CD8-positive, alpha-beta memory T cell (primary cell): ENCODE measurements at places on chromosomes 1 and 21. TPM values are rescaled to one million over a fixed set of nuclear protein-coding genes. Genes with fewer than 3 reads are reported as not detected.
A peak's percentile ranks its signal among the peaks of the same experiment; 100 is the strongest.

DNA sequence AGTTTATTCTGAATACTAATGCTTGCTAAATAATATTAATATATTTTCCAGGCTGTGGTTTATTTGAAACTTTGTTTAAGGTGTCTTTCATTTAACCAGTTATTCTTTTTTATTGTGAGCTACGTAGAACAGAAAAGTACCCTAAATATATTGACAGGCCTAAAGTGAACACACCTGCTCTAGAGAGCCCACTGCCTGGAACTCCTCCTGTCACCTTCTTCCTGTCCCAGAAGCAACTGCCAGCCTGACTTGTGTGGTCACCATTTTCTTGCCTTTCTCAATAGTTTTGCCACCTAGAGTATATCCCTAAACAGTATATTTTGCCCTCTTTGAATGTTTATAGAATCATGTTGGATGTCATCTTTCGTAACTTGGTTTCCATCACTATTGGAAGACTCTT lies 48.5 kb downstream of the SCCPDH start:
- no peaks in the 10 kb centered on the region for H3K36me3 ChIP-seq
- no peaks in the 10 kb centered on the region for H3K27me3 ChIP-seq
- DNase-seq: no peak

GRCh38 chr1:242454262-242455051 lies 70.0 kb downstream of the PLD5 start:
- DNase-seq: no peak
- H3K27me3 ChIP-seq: no peaks in the 10 kb centered on the region
- H3K4me3 ChIP-seq: no peak overlapping the region

- no peak overlapping the region for H3K4me3 ChIP-seq
- H3K36me3 ChIP-seq: no peaks in the 10 kb centered on the region
- H3K27ac ChIP-seq: no peak overlapping the region
- no peaks in the 10 kb centered on the region for H3K27me3 ChIP-seq
Measured at GRCh38 chr21:24223624-24224023, 1383.7 kb downstream of the MRPL39 start.

- H3K27ac ChIP-seq: peak overlapping the region; percentile 22
- no peak overlapping the region for H3K4me3 ChIP-seq
- no peak for DNase-seq
Measured at GRCh38 chr21:44086636-44087425, 20.4 kb upstream of the PWP2 start.

The CRTC2 gene
- total RNA-seq: 53.9 TPM
